Glutamatergic neuron (in vitro differentiated cells): ENCODE measurements at places on chromosomes 13 and 19. TPM values are rescaled to one million over a fixed set of nuclear protein-coding genes. Genes with fewer than 3 reads are reported as not detected.

DNA sequence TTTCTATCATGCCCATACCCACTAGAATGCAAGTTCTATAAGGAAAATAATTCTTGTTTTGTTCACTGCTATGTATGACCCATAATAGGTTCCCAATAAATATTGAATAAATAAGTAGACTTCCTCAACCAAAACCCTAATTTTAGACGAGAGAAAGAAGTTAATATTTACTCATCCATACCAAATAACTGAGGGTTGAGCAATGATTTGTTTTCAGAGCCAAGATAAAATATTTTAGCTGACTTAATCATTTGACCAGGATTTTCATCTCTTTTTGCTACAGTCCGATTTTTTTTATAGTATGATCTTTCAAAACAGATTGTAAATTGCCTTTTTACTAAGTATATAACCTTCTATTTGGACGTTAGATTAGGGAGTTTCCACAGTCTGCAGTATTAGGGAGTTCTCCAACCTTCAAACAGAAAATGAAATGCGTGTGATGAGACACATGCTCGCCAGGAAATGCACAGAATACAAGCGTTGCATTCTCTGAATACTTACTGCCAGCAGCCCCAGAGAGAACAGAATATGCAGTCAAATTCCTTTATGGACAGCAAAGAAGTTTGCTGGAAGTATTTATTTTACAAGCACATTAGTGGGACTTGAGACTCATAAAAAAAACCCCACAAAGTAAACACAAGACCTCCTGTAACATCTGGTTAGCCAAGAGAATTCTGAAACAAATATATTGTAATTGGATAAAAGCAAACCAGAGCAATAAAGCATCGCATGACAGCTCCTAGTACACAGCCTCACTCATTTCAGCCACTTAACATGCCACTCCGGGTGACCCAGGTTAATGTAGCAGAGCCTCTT is 230.0 kb downstream of the MYO16 start:
- no peak overlapping the region for H3K27ac ChIP-seq
- peaks cover 21% of the 10 kb centered on the region for H3K4me1 ChIP-seq
- no peak for DNase-seq
- peaks cover 5% of the 10 kb centered on the region for H3K27me3 ChIP-seq
- H3K4me3 ChIP-seq = no peak overlapping the region
- peaks cover 5% of the 10 kb centered on the region for H3K36me3 ChIP-seq

KCNK6 gene
- 2.7 TPM for total RNA-seq

DNA sequence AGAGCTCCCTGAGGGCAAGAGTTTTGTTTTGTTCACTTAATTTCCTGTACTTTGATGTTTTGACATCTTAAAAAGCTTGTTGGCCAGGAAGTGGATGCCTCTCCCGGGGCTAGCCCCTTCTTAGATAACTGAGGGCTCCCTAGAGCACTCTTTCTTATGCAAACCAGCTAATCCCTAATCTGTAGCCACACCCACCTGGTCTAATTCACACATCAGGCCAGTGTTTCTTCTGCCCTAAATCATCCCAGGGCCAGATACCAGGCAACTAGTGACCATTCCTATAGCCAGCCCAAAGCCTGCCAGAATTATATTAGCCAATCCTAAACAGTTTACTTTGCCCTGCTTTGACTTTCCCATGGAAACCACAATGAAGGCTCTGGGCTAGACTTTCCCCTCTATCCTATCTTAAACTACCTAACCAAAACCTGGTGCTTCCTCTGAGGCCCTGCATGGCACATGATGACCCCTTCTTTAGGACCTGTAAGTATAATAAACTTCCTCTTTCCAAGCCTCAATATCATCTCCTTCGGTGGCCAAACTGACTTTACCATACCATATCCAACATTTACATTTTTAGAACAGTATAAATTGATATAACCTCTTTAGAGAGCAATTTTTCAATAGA is 24.8 kb downstream of the WBP4 start:
- no peak overlapping the region for H3K27ac ChIP-seq
- H3K4me1 ChIP-seq = no peaks in the 10 kb centered on the region
- no peak for DNase-seq
- H3K4me3 ChIP-seq = no peak overlapping the region
- no peaks in the 10 kb centered on the region for H3K27me3 ChIP-seq

- no peak for DNase-seq
- H3K27ac ChIP-seq = no peak overlapping the region
- H3K4me1 ChIP-seq = peaks cover 1% of the 10 kb centered on the region
- peak overlapping the region; percentile 38 for H3K4me3 ChIP-seq
- no peaks in the 10 kb centered on the region for H3K36me3 ChIP-seq
Observed at GRCh38 chr19:13840305-13841085, 36.4 kb upstream of the NANOS3 start.

ZNF541 gene
- total RNA-seq = not detected

DNA sequence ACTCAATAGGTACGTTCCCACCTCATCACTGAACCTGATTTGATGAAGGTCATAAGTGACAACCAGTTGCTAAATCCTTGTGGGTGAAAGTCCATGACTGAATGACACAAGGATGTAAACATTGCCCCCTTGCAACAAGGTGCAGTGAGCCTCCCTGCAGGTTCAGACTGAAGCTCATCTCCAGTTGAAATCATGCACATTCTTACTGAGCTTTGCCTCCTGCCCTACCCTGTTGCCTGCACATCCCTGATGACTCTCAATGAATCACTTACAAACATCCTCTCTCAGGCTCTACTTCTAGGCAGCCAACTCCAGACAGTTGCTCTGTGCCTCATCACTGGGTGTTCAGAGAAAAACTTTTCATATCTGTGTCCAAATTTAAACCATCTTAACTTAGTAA is 42.5 kb upstream of the ARGLU1 start:
- peaks cover 2% of the 10 kb centered on the region for H3K27me3 ChIP-seq
- DNase-seq = no peak
- no peak overlapping the region for H3K27ac ChIP-seq
- no peaks in the 10 kb centered on the region for H3K4me1 ChIP-seq
- H3K36me3 ChIP-seq = no peaks in the 10 kb centered on the region
- no peak overlapping the region for H3K4me3 ChIP-seq

VSTM2B gene
- total RNA-seq = 16.6 TPM
